CD4-positive, alpha-beta T cell treated with Interferon gamma for 1 hour (primary cell): ENCODE measurements at places on chromosomes 11 and 22.

DNA sequence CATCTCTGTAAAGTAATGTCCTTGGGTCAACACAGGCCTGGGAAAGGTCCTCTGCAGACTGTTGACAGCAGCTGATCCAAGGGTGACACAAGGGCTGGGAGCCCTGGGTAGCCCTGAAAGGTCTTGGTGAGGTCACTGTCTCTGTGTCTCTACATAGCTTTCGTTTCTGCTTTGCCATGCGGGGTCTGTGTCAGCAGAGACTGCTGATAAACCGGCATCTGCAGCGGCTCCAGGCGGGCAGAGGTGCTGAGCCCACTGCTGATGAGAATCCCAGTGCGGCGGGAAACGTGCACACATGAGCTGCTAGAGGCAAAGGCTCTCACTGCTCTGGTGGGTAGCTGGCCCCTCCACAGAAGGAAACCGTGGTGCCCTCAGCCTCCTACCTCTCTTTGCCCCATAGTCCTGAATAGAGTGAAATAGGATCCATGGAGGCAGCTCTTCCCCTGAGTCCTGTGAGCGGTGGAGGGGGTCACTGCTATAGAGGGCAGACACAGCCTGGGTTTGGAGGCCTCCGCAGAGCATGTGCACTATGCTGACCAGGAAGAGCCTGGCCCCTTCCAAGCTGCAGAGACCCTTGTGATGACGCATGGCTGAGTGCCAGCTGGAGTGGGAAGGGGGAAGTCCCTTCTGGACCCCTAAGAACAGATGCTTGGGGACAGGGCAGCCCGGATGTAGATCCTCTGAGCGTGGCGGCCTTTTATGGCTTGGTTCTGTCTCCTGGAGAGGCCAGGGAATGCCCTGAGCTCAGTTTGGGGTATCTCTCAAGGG, 17.8 kb upstream of the ST3GAL4 start:
- DNase-seq, result no peak

DNA sequence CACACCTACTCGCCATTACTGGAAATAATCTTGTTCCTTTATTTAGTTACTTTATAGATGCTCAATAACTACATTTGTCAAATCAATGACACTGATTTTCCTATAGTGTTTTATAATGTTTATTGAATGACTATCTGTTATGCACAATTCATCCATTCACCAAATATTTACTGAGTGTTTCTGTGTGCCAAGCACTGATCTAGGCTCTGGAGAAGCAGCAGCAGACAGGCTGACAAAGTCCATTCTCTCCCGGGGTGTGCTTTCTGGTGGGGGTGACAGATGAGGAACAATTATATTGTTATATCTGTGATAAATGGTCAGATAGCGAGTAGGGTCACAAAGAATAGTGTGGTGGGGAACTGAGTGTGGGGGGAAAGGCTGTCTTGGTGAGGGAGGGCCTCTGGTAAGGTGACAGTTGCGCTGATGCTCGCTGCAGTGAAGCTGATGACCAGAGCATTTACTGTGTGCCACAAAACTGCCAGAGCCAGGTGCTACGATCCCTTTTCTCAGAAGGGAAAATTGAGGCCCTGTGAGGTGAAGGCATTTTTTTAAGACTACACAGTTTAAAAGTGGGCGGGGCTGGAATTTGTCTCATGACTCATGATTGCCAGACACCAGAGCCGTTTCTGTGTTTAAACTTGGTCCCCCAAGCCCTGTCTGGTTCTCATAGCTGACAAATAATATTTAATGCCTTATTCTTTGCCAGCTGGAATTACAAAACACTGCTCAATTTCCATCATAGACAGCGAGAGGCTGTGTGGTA, 10.2 kb downstream of the PACS1 start:
- peak; percentile 59 for DNase-seq

DNA sequence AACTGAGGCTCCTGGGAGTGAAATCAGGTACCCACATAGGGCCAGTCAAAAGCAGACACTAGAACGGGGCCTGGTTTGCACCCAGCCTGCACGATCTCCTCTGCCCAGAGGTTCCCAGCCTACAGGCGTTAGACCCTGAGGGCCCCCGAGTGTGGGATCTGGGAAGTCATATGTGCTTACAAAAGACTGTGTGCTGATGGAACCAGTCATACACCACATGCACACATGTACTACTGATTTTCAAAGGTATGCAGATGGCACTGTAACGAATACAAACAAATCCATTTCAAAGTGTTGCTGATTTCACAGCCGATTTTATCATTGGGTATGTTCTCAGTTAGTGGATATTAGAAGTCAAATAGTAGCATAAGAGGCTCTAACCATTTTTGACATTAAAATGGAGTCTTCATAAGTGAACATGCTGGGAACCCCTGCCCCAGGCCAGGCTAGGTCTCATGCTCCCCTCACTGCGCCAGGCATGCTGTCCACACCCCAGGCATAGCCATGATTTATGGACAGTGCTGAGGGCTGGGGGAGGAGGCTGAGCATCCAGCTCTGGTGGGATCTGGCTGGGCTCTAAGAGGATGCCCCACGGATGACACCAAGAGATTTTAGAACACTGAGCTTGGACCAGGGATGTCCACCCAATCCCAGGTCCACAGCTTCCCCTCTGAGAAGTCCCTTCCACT, 38.6 kb upstream of the LRRC32 start:
- no peak for DNase-seq

- no peak for DNase-seq
Measured at GRCh38 chr11:108713076-108713790, 48.4 kb downstream of the DDX10 start.

DNA sequence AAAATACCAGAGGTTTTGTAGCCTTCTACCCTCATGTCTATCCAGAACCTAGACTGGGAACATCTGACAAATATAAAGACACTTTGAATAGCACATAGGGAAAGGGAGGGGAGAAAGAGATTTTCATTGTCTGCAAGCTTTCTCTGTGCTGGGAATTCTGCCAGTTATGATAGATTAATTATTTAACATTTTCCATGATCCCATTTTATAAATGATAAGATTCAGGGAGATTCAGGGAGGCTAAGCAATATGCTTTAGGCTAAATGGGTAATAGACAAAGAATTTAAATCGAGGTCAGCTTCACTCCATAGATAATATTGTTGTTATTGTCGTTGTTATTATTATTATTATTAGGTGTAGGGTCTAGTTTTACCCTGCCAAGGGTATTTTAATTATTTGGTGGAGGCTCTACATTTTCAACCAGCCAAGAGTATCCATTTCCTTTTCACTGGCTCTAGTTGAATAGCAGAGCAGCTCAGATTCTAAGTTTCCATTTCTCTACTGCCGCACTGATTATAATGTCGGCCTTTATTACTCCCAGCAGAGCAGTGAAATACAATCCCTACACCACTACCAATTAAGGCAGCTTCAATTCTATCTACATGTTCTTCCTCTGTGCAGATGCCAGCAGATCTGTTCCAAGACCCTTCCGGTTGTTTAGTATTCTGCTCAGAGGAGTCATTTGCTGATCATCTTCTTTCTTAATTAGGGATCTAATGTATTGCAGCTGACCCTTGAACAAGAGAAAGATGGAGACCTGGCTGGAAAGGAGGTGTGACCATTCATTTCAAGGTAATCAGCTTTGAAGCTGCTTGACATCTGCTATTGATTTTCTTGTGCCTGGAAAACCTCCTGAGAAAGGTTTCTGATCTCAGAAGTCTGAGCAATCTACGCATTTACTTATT, 23.8 kb upstream of the SYN3 start:
- DNase-seq, result no peak

- DNase-seq, result no peak
Measured at GRCh38 chr22:49571326-49571725, 256.3 kb downstream of the BRD1 start.

GRCh38 chr11:64659417-64660144, 63.4 kb downstream of the NRXN2 start:
- DNase-seq, result peak; percentile 31

DNA sequence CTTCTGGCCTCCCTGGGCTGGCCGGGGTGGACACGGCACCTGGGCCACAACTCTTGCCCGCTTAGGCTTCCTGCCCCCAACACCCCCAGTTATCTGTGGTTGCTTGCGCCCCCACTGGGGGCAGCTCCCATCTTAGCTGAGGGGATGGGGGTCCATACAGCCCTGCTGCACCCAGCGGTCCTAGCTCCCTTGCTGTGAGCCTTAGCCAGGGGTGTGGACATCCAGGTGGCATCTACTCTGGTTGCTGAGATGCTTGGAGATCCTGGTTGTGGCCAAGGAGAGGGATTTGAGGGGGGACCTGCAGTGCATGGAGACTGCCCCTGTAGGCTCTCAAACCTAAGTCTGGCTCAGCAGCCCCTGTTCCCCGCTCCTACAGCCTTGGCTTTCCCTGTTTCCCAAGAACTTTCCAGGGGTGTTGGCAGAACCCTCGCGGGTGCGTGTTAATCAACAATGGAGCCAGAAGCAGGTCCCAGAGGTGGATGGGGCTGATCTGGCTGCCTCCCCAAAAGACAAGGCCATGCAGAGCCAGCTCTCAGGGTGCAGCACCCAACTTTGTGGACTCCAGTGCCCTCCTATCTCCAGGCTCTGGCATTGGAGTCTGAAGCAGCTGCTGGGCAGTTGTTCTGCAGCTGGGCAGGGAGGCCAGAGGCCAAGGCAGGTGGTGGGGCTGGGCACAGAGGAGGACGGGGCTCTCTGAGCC, 3.3 kb downstream of the KCNQ1 start:
- no peak for DNase-seq

DNA sequence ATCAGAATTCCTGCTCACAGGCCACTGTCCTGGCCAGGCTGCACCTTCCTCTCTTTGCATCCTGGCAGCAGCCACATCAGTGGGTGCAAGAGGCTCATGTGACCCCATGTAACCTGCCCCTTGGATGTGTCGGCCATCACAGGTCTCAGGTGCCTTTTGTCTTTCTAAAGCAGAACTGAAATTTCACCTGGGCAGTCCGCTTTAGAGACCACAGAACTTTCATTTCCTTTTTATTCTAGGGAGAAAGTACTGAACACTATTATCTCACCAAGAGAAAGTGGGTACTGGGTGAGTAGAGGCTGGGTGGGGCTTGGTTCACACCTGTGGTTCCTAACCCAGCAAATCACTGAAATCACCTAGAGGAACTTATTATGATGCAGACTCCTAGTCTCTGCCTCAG, 51.7 kb upstream of the NUP160 start:
- DNase-seq, result peak; percentile 61

- DNase-seq, result no peak
Measured at GRCh38 chr11:106086850-106087249, 9.4 kb downstream of the AASDHPPT start.

DNA sequence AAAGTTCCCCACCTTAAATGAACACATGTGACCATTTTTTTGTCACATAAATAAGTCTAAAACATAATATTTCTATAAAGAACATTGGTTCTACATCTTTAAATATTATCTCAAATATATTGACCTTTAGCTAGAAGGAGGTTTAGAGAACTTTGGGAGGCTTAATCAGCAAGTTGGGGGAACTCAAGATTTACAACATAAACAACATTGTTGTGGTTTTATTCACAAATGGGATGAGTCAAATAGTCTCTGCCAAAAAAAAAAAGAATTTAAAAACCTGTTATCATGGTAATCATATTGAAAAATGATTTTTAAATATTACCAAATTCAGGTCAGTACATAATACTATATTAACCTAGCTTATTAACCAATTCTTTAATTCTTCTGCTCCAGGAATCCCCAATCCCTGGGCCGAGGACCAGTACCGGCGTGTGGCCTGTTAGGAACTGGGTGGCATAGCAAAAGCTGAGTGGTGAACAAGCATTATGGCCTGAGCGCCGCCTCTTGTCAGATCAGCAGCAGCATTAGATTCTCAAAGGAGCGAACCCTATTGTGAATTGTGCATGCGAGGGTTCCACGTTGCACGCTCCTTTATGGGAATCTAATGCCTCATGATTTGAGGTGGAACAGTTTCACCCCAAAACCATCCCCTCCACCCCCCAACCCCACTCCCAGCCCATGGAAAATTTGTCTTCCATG, 98.2 kb downstream of the RDX start:
- DNase-seq, result no peak

- DNase-seq, result no peak
Measured at GRCh38 chr22:22663861-22664800, 19.7 kb downstream of the GGTLC2 start.

- no peak for DNase-seq
Measured at GRCh38 chr22:36933629-36934417, 20.4 kb downstream of the CSF2RB start.

GRCh38 chr11:83725728-83726127, 439.6 kb upstream of the CCDC90B start:
- no peak for DNase-seq

- DNase-seq, result no peak
Measured at GRCh38 chr11:85182441-85183387, 444.4 kb downstream of the DLG2 start.

- no peak for DNase-seq
Measured at GRCh38 chr11:88523386-88524071, 186.0 kb upstream of the CTSC start.

DNA sequence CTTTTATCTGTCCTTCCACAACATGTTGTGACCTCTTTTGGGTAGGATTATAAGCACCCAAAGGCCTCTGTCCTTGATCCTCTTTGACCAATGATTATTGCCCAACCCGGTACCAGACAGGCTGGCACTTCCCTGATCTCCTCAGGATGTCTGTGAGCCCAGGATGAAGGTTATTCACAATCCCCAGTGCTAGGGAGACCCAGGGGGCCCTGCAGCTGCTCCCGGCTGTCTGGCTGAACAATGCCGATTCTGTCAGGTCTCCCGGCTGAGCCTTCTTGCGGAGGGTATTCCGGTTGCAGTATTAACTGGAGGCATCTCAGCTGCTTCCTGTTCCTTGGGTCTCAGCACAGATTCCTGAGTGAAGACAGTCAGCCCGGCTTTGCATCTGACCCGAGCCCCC, 71.2 kb upstream of the CDON start:
- no peak for DNase-seq

DNA sequence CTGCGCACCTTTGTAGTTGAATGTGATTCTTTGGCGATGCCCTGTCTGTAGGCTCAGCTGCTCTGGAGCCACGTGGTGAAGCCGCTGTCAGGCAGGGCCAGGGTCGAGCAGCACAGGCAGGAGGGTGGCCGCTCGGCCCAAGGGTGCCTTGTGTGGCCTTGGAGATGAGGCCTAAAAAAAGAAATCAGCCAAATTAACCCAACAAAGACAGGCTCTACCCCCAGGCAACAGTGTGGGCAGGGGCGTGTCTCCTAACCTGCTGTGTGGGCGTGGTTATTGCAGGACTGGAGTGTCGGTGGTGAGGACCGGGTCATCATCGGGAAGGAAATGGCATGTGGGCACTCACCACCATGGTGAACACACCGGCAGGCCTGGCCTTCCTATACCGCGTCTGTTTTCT, 34.3 kb downstream of the CTTN start:
- DNase-seq, result no peak

DNA sequence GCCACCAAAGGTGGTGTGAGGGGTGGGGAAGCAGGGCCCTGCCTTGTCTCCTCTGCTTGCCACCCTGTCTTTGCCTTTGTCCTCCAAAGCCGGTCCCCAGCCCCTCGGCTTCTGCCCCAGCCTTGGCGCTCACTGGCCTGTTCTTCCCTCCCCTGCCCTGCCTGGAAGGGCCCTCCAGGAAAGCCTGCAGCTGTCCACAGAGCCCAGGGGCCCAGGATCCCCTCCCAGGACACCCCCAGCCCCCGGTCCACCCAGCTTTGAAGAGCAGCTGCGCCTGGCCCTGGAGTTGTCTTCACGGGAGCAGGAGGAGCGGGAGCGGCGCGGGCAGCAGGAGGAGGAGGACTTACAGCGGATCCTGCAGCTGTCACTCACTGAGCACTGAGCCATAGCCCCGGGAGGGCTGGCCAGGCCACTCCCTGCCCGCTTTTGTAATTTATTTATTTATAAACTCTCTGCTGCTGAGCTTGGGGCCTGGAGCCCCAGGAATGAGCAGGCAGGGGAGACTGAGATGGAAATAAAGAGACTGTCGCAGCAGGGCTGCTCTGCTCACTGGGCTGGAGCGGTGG, 1.3 kb upstream of the SSH3 start:
- no peak for DNase-seq

GRCh38 chr11:13384908-13385640, 77.9 kb downstream of the BTBD10 start:
- no peak for DNase-seq
